ENCODE measurements at places on chromosomes 1 and 21. TPM values are rescaled to one million over a fixed set of nuclear protein-coding genes. Genes with fewer than 3 reads are reported as not detected.

DNA sequence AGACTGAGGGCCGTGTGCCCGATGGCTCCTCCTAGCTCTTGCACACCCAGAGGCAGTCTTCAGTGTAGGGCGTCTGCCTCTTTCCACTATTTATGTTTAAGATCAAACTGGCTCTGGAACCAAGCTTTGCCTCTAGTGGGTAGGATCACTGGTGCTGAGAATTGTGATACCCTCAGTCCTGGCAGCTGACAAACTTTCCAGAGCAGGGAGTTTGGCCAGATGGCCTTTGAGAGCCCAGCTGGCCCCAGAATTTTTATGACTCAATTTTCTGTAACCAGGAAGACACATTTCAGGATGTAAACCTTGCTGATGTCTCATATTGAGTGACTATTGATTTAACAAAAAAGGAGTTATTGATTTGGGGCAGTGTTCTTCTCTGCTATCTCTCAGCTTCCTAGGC, 6.7 kb downstream of the COQ8A start:
- DNase-seq: no peak

GRCh38 chr1:40763742-40764532, 19.6 kb upstream of the KCNQ4 start:
- DNase-seq: no peak

DNA sequence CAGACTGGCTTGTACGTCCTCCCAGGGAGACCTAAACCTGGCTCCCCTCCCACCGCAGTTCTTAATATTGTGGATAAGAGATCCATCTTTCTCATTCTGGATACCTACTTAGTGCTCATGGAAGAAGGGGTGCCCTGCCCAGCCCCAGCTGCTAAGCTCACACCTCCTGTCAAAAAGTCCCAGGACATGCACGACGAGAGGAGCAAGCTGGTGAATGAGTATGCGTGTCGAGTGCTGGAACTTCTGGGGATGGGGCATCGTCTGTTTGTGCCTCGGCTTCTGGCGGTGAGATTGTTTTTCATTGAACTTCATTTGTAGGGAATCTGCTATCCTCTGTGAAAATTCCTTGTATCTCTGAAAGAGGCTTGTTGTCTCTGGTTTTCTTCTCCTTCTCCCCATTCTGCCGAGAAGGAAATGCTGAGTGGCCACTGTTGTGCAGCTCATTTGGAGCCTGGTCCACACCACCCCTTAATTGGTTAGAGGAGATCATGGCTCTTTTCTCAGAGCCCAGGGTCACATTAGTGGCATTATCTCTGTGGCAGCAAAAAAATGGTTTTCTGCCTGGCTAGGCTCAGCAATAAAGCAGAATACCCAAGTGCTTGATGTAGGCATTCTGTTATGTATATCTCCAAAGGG, 199.4 kb upstream of the CACYBP start:
- DNase-seq: no peak

GRCh38 chr1:33097762-33098161, 16.8 kb downstream of the AZIN2 start:
- no peak for DNase-seq

GRCh38 chr1:54950006-54950368, 30.4 kb upstream of the TMEM61 start:
- no peak for DNase-seq

DNA sequence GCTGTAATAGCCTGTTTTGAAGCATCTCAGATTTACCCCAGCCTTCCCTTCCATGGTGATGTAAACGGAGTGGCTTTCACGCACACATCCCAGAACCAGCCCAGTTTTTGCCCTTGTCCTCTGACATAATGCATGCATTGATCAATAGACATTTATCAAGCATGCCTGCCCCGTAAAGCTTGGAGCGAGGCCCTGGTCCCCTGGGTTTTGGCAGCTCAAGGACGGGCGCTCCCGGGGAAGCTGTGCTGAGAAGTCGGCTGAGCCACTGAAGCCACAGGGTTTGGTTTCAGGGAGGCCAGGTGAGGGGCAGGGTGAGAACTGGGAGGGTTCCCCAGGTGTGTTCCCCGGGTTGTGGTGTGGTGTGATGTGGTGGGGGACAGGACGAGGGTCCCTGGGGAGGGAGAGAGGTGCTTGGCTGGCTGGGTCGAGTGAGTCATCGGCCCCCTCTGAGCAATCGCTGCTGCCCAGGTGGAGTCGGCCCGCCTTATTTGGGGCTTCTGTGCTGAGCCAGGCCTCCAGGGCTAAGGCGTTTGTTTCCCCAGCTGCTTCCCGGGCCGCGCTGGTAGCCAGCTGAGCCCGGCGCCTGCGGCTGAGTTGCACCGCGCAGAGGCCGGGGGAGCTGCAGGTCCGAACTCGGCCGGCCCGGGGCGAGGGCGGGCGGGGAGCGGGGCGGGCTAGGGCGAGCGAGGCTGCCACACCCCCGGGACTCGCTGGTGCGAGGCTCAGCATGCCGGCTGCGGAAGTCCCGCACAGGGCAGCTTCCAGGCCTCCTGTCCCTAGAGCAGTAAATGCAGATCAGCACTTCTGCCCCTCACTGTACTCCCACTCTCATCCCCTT, 23.6 kb downstream of the ATP2B4 start:
- DNase-seq: peak; percentile 34

GRCh38 chr1:67348586-67349252, 41.0 kb downstream of the IL12RB2 start:
- DNase-seq: no peak

- DNase-seq: no peak
Observed at GRCh38 chr21:33157303-33157702, 72.4 kb upstream of the IFNAR2 start.

DNA sequence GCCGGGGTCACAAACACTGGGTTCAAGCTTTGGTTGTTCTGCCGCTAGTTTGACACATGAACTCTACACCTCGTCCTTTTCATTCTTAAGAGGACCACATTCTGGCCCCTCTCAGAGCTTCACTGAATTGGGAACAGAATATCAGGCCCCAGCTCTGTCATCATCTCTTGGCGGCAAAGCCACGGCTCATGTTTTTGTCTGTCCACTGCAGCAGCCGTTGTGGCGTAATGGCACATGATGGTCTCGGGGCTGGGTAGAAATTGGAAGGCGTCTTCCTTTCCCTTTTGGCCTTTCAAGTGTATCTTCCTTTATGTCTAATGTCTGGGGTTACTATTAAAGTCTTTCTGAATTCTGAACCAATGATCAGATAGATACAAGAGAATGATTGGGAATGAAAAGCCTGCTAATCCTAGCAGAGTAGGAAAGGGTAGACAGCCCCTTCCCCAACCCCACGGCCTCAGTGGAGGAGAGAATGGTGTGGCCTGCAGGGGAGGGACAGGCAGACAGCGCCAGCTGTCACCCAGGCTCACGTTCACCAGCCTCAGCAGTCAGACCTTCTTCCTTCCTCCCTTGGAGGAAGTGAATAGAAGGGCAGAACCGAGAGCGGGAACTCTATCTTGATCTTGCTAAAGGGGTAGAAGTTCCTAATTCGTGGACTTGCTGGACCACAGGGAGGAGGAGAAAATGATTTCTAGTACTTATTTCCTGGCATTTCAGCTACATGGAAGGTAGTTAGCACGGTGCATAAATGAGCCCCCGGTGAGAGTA, 498.1 kb downstream of the KIF26B start:
- no peak for DNase-seq

DNA sequence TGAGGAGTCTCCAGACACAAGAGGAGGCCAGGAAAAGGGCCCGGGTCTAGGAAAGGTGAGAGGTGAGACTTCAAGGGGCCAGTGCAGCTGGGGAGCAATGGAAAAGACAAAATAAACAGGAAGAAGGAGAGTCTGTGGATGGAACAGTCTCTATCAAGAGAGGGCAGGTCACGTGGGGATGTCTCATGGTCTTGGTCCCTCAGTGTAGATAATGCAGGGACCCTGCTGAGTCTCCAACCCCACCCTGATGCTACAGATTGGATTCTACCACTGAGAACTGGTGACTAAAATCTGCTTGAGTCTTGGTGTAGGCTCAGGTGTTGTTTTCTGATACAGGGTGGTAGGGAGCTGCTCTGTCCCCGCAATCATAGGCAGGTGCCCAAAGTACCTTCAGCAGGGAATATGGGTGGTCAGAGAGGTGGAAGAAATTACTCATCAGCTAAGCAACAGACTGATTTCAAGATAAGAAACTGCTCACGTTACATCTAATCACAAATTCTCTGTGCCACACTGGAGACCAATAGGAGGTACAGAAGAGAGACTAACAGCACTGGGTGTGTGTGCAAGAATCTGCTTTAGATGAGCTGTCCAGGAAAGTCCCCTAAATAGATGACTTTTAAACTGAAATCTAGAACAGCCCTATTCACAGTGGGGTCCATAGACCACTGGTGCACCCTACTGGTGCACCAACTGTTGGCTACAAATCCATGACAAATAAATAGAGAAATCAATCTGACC, 101.5 kb upstream of the TLR5 start:
- no peak for DNase-seq

DNA sequence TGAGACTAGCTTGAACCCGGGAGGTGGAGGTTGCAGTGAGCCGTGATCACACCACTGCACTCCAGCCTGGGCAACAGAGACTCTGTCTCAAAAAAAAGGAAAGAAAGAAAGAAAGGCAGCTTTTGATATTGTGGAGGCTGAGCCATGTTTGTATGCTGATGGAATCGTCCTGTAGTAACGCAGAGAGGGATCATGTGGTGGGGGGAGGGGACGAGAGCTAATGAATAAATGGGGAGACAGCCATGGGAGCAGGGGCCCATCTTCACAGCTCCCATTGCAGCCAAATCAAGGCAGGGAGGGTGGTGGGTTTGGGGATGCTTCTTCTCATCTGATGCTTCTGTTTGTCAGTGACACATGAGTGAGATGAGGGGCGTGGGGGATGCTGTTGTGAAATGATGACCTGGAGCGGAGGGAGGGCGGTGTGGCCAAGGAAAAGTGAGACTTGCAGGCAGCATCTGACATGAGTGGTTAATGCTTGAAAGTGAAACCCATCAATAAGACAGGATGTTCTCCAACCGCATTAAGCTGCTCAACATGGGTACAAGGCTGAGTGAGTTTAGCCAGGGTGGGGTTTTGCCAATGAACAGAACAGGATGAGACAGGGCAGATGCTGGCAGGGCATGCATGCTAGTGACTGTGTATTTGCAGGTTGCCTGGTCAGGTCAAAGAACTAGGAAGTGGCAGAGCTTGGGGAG, 16.7 kb downstream of the SPATA21 start:
- DNase-seq: peak; percentile 59

DNA sequence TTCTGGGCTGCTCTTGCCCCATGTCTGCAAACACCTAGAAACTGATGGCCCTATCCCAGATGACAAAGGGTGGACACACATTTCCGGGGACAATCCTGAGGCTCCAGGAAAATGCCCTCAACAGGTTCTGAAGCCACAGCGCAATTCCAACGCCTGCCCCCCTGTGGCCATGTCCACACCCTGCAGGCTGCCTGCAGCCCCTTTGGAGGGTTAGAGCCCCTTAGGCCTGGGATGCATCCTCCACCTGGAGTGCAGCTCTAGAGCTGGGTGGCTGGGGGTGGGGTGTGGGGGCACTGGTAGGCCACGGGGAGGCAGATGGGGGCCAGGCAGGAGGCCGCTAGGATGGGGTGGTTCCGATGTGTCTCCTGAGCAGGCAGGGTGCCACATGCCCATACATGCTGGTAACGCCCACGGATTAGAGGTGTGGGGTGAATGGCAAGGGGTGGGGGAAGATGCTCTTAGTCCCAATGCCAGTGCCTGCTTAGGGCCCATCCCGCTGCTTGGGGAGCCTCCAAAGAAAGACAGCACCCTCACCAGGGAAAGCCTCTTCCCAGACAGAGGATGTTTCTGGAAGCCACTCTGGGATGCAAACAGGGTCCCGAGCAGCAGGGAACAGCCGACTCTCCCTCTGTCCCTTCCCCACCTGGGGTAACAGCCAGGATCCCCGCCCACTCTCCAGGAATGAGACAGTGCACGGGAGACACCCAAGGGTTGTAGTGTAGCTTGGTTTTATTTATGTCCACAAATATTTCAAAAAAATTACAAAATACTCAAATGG, 34.0 kb downstream of the SLC45A1 start:
- DNase-seq: no peak

GRCh38 chr1:228927946-228928898, 192.9 kb downstream of the RHOU start:
- DNase-seq: no peak

GRCh38 chr1:219945795-219946194, 17.4 kb upstream of the SLC30A10 start:
- no peak for DNase-seq

- no peak for DNase-seq
Observed at GRCh38 chr1:33390542-33390941, 40.4 kb downstream of the PHC2 start.

- DNase-seq: no peak
Observed at GRCh38 chr1:69914976-69915765, 290.2 kb downstream of the LRRC40 start.

DNA sequence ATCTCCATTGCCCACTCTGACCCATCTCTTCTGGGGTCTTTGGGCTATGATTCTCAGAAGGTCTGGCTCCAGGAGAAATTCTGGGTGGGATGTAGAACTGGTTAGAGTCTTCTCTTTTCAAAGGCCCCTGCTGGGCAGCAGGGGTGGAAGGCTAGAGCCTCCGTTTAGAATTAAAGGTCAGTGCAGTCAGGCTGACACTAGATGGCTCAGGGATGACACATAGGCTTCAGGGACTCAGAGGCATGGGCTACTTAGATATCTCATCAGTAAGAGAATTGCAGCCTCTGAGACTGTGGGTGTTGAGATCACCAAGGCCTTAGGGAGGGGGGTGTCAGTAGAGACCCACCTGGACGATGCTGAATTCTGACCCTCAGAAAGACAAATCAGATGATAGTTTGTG, 12.6 kb upstream of the PPM1J start:
- no peak for DNase-seq

- no peak for DNase-seq
Observed at GRCh38 chr1:240998441-240999015, 358.5 kb downstream of the RGS7 start.

COPA gene
- 120 TPM for total RNA-seq

NTMT2 gene
- not detected for total RNA-seq

TNFAIP8L2 gene
- total RNA-seq: 33.1 TPM

OR6K3 gene
- total RNA-seq: not detected

CLDN17 gene
- total RNA-seq: not detected

FCMR gene
- 747 TPM for total RNA-seq

NLRP3 gene
- 2.6 TPM for total RNA-seq

FLG2 gene
- not detected for total RNA-seq

NBPF4 gene
- not detected for total RNA-seq

REN gene
- not detected for total RNA-seq

SLC30A1 gene
- 9.4 TPM for total RNA-seq

ACTN2 gene
- 0.36 TPM for total RNA-seq
